Inflammatory macrophage (primary cell): ENCODE measurements at places on chromosomes 12 and 14.

DNA sequence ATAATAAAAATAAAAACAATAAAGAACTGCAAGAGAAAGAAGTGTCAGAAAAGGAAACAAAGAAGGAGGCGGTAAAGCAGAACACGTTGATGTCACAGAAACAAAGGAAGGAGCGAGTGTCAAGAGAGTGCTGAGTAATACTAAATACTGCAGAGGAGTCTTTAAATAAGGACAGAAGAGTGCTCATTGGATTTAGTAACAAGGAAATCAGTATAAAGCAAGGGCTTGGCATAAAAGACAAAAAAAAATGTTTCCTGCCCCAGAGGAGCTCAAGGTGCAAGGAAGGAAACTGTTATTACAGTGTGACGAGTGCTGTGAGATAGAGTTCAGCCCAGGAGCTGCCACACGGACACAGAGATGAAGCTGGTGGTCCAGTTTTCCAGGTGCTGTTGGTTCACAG, 8.4 kb upstream of the TUBA1A start:
- no peak for DNase-seq

- DNase-seq = no peak
Observed at GRCh38 chr14:95896498-95897135, 20.0 kb downstream of the TUNAR start.

- DNase-seq = peak; percentile 41
Observed at GRCh38 chr12:98612696-98613334, 19.3 kb downstream of the SLC25A3 start.

DNA sequence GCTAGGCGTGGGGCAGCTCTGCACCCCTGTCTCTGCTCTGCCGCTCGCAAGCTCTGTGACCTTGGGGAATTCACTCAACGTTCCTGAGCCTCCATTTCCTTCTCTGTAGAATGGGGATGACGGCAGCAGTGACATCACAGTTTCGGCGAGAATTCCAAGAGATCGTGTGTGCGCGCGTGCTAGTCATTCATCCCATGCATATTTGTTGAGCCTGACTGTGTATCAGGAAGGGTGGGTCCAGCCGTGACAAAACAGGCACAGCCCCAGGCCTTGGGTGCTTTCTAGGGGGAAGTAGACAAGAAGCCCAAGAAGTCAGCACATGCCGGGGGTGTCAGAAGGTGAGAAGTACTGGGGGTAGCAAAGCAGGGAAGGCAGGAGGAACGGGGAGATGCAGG, 145.6 kb upstream of the NCOR2 start:
- peak; percentile 73 for DNase-seq

GRCh38 chr14:96581026-96581425, 78.8 kb downstream of the PAPOLA start:
- DNase-seq = no peak

DNA sequence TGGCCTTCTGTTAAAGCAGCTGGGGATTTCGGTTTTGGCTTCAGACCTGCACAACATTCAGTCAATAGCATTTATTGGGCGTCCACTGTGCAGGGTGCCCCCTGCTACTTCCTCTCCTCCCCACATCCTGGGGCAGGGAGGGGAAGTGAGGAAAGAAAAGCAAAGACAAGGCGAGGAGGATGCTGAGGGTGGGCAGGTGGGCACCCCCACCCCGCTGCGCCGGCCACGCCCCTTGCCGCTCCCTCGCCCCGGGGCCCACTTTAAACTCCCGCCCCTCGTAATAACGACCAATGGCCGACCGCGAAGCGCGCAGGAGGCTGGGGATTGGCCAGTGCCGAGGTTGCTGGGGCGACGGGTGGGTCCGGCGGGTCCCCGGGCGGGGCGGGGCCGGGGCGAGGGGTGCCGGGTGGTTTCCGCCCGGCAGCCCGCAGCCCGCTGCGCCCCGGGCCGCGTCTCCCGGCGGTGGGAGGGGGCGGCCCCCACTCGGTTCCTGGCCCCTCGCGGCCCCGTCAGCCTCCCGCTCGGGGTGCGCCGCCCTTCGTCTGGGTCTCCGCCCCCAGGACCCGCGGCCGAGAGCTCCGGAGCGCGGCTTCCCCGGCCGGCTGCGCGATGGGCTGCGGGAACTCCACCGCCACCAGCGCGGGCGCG, at the start of gene C12orf75:
Gene C12orf75 (plus strand): TSS at position 409 of the 648 bp plus-strand sequence. CDS start 201 bp downstream, at position 610.
- DNase-seq = peak; percentile 15

GRCh38 chr12:72471806-72472205, 199.6 kb downstream of the TRHDE start:
- DNase-seq = no peak

GRCh38 chr12:106841510-106842302, 67.2 kb downstream of the RIC8B start:
- DNase-seq = peak; percentile 32

- DNase-seq = no peak
Observed at GRCh38 chr12:122243965-122244364, 18.1 kb upstream of the DIABLO start.

GRCh38 chr14:29354486-29354885, 573.2 kb downstream of the PRKD1 start:
- no peak for DNase-seq

- no peak for DNase-seq
Observed at GRCh38 chr14:93045211-93045674, 70.5 kb downstream of the ITPK1 start.

DNA sequence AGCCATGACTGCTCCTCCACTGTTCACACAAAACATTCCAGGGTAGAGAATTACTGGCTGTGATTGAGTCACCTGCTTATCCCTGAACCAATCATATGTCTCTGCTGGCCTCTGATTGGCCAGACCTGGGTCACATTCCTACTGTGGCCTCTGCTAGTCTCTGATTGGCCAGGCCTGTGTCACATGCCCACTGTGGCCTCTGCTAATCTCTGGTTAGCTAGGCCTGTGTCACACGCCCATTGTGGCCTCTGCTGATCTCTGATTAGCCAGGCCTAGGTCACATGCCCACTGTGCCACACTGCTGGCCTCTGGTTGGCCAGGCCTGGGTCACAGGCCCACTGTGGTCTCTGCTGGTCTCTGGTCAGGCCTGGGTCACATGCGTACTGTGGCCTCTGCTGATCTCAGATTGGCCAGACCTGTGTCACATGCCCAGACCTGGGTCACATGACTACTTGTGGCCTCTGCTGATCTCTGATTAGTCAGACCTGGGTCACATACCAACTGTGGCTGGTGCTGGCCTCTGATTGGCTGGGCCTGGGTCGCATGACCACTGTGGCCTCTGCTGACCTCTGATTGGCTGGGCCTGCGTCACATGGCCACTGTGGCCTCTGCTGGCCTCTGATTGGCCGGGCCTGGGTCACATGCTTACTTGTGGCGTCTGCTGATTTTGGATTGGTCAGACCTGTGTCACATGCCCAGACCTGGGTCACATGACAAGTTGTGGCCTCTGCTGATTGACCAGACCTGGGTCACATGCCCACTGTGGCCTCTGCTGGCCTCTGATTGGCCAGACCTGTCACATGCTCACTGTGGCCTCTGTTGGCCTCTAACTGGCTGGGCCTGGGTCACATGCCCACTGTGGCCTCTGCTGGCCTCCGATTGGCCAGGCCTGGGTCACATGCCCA, 251.6 kb downstream of the SLC15A4 start:
- no peak for DNase-seq

- DNase-seq = no peak
Observed at GRCh38 chr14:79175671-79176070, 1005.5 kb downstream of the NRXN3 start.

- DNase-seq = peak; percentile 81
Observed at GRCh38 chr12:98424726-98425401, 90.5 kb upstream of the TMPO start.

GRCh38 chr12:12546314-12546772, 16.3 kb downstream of the DUSP16 start:
- DNase-seq = no peak

- no peak for DNase-seq
Observed at GRCh38 chr14:105093038-105093430, 27.8 kb upstream of the GPR132 start.

- no peak for DNase-seq
Observed at GRCh38 chr14:53368066-53368465, 214.9 kb upstream of the DDHD1 start.

DNA sequence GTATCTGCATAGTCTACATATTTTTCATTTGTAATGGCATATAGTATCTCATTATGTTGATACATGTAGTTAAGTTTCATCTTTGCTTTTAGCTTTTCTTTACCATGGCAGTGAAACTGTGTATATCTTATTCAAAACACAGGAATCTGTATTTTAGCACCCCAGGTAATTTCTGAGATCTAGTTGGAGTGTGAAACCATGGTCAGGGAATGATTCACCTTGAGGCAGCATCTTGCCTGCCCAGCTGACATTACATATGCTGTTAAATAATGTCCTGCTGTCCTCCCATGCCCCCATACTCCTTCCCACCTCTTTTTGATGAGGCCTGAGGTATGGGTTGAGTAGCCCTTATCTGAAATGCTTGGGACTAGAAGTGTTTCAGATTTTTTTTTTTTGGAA, 125.4 kb upstream of the ATF1 start:
- DNase-seq = no peak

- no peak for DNase-seq
Observed at GRCh38 chr14:89088530-89088929, 264.1 kb downstream of the TTC8 start.

- DNase-seq = no peak
Observed at GRCh38 chr12:64558754-64559153, 51.5 kb upstream of the RASSF3 start.

DNA sequence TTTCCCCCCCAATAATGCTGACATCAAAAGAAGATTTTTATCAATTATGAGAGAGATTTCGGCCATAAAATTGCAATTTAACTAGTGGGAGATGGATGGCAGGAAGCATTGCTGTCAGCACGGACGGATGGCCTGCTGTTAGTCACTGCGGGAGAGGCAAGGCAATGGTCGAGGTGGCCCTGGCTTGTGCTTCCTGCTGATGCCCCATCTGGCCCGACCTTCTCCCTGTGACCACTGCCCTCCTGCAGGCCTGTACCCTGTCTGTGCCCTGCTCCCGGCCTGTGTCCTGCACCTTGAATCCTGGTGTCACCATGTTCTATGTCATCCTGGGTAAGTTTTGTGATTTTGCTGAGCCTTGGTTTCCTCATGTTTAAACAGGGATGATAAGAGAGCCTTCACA, 67.6 kb downstream of the ADCK1 start:
- no peak for DNase-seq

- DNase-seq = no peak
Observed at GRCh38 chr14:96799489-96800054, 2.4 kb downstream of the VRK1 start.

DNA sequence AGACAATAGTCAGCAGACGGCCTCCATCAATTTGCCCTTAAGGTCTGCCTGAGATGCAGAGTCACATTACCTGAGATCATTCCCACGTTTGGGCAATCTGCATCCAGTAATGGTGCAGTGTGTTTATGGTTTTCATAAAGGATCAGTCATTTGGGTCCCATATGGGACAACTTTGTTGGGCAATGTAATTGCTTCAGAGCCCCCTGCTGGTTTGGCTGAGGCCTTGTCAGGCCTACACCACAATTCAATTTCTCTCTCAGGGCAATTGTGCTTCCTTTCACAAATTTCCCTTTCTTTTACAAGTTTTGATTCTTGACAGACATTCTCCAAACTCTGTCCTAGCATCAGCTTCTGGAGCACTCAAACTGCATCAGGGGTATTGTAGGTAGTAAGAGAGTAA, 191.2 kb upstream of the SSTR1 start:
- no peak for DNase-seq

DNA sequence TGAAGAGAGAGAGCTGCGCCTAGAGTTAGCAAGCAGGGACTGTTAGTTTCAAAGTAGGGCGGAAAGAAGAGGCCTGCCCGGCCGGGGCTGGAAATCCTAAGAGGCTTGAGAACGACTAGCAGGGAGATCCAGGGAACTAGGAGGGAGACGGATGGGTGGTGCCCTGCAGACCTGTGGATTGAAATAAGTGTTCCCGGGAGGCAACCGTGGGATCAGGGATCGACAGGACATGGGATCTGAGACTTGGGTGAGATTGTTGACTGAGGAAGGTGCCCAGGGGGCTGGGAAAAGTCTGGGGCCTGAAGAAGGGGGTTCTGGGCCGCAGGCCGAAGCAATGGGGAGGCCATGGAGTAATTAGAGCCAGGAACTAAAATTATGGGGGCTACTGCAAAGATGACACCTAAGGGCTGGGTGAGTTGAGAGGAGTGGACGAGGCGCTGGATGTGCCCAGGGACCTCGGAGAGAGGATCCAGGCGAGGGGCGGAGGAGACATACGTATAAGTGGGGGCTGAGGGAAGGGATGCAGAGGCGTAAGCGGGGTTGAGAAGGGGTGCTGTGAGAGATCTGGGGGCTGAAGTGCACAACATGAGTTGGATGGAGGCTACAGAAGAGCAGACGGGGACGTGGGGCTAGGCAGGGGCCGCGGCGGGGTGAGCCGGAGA, 635 bp downstream of the LTA4H start:
- peak; percentile 30 for DNase-seq

- no peak for DNase-seq
Observed at GRCh38 chr14:103196716-103197115, 73.5 kb downstream of the TNFAIP2 start.

- DNase-seq = no peak
Observed at GRCh38 chr12:15214851-15215601, 6.2 kb downstream of the RERG start.

- DNase-seq = no peak
Observed at GRCh38 chr12:111122458-111122878, 202.1 kb upstream of the MYL2 start.

- no peak for DNase-seq
Observed at GRCh38 chr14:60251877-60252276, 2.9 kb downstream of the PPM1A start.

- DNase-seq = no peak
Observed at GRCh38 chr14:22997676-22998323, 12.1 kb downstream of the C14orf93 start.
